Fibroblast of skin of right biceps (primary cell): ENCODE measurements at places on chromosomes 3 and 15.

- DNase-seq: no peak
Observed at GRCh38 chr3:152040319-152040718, 166.9 kb downstream of the SUCNR1 start.

DNA sequence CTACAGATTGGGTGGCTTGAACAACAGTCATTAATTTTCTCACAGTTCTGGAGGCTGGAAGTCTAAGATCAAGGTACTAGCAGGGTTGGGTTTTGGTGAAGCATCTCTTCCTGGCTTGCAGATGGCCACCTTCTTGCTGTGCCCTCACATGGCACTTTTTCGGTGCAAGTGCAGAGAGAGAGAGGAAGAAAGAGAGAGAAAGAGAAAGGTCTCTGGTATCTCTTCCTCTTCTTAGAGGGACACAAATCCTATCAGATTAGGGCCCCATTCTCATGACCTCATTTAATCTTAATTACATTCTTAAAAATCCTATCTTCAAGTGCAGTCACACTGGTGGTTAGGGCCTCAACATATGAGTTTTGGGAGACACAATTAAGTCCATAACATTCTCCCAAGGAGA is 167.1 kb downstream of the NFKBIZ start:
- no peak for DNase-seq

DNA sequence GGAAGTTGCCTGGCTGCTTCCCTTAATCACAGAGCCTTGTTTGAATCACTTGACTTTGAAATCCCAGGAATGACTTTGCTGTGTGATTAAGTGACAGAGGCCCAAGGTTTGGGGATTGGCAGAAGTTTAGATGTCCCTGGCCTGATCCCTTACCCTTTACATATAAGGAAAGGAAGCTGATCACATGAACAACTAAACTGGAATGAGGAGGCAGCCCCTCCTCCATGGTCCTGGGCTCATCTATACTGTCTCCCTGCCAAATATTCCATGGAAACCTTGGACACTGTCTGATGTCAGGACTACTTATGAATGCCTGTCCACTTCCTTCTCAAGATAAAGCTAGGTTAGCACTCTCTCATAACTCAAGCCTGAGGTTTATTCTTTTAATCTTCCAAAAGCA is 181.3 kb upstream of the CTDSPL start:
- peak; percentile 60 for DNase-seq

DNA sequence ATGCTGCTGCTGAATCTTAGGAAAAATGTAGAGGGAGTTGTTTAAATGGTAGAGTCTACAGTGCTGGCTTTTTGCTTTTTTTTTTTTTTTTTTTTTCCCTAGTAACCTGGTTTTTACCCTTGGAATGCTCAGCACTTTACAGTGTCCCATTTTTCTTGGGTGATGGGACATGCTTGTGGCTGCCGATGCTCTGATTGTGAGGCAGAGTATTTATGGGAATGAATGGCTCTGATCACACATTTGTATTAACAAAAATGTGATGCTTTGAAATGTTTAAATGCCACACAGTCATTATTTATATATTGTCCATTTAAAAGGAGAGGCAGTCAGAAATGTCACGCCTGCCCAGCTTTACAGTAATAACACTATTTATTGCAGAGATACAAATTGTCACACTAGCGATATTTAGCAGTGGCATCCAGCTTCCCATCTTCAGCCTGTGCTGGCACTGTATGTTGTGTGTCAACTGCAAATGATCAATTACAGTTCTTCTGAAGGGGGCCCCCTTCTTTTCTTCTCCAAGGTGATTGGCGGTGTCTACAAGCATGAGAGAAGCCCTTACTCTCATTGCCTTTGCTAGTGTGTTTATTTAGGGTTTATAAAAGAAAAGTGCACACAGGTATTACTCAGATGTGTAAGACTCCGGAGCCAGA is 30.9 kb upstream of the IGF1R start:
- DNase-seq: no peak

- DNase-seq: peak; percentile 90
Observed at GRCh38 chr3:188234132-188234531, 80.2 kb downstream of the LPP start.

DNA sequence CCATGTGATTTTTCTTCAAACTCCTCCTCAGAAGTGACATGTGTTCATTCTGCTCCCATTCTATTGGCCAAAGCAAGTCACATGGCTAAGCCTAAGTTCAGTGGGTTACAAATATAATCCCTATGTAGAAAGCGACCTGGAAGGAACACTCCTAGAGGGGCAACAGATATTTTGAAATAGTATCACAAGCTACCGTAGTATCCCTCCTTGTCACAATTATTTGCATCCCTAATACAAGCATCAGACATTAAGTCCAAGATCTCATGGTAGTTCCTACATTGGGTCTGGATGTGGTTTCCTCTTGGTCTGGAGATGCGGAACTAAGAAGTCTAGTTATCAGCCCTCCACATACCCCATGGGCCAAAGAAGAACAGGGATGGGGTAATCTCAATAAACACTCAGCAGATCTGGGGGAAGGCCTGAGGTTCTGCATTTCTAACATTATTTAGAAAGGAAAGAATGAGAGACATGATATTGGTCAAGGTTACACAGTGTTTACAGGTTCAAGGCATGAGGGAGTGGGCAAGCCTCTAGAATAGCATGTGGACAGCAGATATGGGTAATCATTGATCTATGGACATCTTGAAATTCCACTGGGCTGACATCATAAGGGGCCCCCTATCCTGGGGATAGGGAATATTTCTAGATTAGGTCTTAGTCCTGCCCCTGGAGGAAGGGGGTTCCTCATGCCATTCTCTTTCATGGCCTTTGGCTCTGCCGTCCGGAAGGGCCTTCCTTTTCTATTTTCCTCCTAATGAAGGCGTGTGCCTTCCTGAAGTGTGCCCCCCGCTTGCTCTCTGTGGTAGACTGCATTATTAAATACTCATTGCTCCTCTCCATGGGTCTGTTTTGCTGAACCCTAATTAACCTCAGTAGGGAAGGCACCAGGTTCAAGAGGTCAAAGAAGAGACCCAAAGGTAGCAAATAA is 17.8 kb upstream of the ABHD2 start:
- no peak for DNase-seq

- peak; percentile 48 for DNase-seq
Observed at GRCh38 chr3:189334064-189334920, 162.5 kb downstream of the TPRG1 start.

GRCh38 chr3:143565951-143566350 is 282.3 kb downstream of the SLC9A9 start:
- DNase-seq: no peak

DNA sequence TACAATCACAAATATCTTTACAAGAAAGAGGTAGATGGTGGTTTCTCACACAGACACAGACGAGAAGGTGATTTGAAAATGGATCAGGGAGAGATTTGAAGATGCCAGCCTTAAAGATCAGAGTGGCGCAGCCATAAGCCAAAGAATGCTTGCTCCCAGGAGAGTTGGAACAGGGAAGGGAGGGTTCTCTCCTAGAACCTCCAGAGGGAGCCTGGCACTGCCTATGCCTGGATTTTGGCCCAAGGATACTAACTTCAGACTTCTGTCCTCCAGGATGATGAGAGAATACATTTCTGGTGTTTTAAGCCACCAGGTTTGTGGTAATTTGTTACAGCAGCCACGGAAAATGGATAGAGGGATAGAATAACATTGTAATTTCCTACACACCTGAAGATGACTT is 279.1 kb downstream of the FAM43A start:
- DNase-seq: no peak

DNA sequence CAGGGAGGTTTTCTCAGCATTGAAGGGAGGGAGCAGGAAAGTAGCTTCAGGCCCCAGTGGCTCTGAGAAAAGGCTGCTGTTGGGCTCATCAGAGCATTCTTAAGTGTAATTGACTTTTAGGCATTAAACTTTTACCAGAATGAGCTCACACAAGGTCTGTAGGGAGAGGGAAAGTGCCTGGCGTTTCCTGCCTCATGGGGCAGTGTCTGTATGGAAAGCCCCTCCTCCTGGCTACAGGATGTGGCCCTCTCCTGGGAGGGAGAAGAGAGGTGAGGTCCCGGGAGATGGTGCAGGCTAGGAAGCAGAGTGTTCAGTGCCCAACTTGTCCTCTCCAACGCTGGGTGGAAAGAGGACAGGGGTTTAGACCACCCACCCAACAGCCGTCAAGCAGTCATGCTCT is 21.3 kb upstream of the SCN10A start:
- DNase-seq: no peak

GRCh38 chr15:68315035-68315434 is 37.5 kb downstream of the FEM1B start:
- no peak for DNase-seq

- peak; percentile 49 for DNase-seq
Observed at GRCh38 chr15:73265536-73266153, 103.1 kb downstream of the HCN4 start.

DNA sequence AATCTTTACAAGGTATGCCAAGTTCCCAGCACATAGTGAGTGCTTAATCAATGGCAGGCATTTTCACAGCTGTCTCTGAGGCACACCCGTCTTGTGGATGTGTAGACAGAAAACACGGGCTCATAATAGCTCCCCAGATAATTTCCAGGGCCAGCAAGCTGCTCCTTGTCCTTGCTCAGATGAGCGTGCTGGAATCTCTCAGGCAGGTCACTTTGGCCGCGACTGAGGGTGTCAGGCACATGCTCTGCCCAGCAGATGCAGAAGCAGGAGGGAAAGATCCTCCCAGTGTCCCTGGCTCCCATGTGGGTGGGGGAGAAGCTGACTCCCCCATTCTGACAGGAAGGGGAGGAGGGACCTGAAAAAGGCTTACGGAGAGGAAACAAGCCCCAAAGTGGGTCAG is 35.6 kb upstream of the SLC6A1 start:
- no peak for DNase-seq

DNA sequence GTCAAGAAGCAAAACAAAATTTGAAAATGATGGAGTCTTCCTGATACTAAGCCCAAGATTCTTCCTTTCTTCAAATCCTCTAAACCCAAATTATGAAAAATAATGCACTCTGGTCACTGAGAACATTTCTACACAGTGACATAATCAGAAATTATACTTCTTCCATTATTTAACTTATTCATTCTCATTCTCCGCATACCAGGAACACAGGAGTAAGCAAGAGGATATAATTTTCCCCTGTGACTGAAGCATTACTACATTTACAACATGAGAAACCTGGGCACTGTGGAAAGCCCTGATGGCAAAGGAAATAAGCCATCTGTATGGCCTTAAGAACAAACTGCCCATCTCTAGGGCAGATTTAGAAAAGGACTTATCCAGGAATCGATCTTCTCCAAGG is 47.0 kb downstream of the EXD1 start:
- peak; percentile 34 for DNase-seq

GRCh38 chr3:129994883-129995559 is 20.5 kb downstream of the TRH start:
- DNase-seq: peak; percentile 10
